Stimulated activated CD4-positive, alpha-beta T cell treated with anti-CD3 and anti-CD28 coated beads, Interleukin-15, amount 100 ng/mL, for 48 hours (primary cell): ENCODE measurements at places on chromosomes 4 and X.

- DNase-seq: no peak
Observed at GRCh38 chr4:7034262-7035081, 8.7 kb upstream of the TADA2B start.

DNA sequence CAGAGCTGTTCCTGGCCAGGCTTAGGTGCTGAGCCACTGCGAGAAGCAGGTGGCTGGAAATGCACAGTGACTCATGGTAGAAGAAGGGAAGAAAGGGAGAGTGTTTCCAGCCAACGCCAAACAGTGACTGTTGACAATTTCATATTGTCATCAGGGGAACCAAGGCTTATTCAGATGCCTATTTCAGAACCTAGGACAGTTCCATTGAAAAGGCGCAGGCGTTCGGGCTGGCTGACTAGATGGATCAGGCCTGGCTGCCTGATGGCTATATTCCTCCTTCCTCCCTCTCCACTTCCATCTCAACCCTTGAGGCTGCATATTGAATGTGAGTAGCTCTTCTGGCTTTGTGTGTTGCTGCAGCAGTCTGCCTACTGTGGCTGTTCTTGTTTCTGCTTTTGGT lies 73.0 kb upstream of the FRMPD4 start:
- no peak for DNase-seq

GRCh38 chrX:15960237-15960636 lies 105.6 kb upstream of the AP1S2 start:
- DNase-seq: no peak

GRCh38 chrX:8083286-8083685 lies 87.8 kb downstream of the VCX2 start:
- no peak for DNase-seq

DNA sequence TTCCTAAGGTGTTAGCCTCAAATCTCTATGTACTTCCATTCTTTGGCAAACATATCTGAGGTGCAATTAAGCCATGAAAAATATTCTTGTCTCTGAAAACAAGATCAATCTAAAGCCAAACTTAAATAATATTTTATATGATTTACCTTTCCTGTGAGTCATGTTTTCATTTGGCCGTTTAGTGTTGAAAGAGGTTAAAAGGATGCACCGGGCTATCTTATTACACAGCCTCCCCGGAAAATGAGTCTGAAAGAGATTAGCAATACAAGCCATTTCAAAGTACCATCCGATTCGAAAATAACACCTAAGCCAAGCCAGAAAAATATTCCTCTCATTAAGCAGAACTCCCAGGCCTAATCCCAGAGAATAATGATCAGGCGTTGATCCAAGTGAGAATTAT lies 161.5 kb upstream of the EPHA5 start:
- DNase-seq: no peak

DNA sequence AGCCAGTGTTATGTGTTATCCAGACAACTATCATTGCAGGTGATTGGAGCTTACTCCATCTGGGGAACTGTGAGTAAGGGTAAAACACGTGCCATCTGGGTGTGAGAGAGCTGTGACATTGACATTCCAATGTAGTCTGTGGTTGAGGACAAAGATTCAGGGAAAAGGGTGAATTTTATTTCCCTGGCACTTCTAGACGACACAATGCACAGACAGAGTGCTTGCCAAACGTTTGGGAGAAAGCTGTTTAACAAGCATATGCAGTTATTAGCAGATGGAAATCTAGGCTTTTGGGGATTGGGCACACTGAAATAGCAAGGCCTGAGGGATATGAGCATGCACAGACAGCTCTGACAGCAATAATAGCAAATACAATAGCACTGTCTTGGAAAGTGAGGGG lies 21.3 kb upstream of the CTSO start:
- DNase-seq: no peak

- DNase-seq: no peak
Observed at GRCh38 chr4:114599231-114599902, 760 bp downstream of the UGT8 start.

DNA sequence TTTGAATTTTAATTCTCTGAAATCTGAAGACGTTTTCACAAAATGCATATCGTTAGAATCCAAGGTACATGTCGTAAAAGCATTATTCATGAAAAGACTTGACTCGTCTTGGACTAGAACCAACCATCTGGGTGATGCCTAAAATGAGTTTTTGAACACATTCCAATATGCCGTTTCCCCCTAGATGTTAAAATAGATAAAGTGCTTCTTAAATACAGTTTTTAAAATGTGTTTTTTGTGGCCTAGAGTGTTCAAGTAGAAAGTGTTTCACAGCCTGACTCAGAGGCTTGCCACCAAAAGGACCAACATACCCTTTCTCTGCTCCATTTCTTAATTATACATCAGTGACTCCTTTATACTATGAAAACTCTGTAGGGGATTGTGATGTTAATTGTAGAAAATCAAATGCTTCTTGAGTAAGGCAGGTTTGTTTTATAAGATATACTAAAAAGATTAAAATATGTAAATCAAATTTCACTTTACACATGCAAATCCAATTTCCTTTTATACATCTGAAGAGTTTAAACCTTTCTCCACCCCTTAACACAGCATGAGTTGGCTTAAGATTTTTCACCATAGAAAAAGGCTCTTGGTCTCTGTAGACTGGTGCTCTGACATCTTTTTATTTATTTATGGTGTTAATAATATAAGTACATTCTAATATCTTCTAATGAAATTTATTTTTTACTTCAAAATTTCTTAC lies 48.4 kb downstream of the PRKG2 start:
- no peak for DNase-seq

- no peak for DNase-seq
Observed at GRCh38 chr4:172543249-172543648, 625.4 kb upstream of the GALNT7 start.
